DMS79 treated with DMSO at 0.1 percent for 48 hours (cell line): ENCODE measurements at places on chromosomes 5 and 9.
A peak's percentile ranks its signal among the peaks of the same experiment; 100 is the strongest.

DNA sequence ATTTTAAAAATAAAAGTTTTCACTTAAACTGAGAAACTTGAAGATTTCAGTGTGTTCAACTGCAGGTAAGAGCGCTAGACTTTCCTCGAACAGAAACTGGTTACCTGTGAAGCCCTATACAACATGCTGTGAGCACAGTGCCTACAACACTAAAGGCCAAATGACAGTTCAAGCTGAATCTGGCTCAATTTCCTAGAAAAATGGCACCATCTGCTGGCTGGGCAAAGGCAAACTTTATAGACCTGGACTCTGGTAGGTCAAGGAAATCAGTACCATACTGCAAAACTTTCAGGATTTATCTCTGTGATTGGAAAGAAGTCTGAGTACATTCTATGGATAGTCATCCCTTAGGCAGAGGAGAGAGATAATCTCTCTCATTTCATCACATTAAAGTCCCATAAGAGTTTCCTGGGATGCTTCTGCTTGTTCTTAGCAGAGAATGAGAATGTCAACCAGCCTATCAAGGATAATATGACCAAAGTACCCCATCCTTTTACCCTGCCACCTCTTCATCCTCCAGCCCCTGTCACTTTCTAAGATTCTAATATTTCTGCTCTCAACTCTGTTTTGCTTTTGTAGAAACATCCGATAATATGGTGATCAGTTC is 31.8 kb upstream of the FOXB2 start:
- peak; percentile 39 for DNase-seq

- DNase-seq = no peak
Measured at GRCh38 chr5:89444088-89444487, 561.1 kb upstream of the MEF2C start.

DNA sequence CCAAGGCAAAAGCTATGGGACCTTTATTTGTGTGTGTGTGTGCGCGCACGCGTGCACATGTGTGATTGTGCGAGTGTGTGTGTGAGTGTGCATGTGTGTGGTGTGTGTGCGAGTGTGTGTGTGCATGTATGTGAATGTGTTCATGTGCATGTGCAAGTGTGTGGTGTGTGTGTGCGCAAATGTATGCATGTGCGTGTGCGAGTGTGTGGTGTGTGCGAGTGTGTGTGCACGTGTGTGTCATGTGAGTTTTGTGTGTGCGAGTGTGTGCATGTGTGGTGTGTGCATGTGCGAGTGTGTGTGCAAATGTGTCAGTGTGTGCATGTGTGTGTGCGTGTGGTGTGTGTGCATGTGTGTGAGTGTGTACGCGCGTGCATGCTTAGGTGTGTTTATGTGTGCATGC is 11.1 kb upstream of the GLT6D1 start:
- DNase-seq = no peak

DNA sequence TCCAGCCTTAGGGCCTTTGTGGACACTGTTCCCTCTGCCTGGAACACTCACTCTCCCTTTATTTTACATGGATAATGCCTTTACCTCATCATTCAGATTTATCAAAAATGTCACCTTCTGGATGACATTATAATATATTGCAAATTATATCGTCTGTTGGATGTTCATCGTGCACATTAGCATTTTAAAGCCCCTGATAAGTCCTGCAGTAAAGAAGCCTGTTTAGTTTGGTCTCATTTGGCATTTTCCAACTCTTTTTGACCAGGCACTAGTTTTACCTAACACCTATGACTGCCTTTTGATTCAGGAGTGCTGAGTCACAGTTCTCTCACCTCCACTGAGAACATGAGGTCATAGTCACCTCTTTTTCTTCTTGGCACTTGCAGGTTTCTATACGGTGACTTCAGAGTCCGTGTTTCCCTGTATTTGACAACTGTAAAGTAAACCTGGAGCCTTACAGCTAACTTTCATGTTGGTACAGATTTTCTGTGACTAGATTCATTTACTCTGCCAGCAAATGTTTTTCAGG is 57.7 kb upstream of the STC2 start:
- DNase-seq = no peak
